ENCODE measurements at places on chromosomes 1 and 21. TPM values are rescaled to one million over a fixed set of nuclear protein-coding genes. Genes with fewer than 3 reads are reported as not detected.

UBR4 gene
- total RNA-seq = 145 TPM

DNA sequence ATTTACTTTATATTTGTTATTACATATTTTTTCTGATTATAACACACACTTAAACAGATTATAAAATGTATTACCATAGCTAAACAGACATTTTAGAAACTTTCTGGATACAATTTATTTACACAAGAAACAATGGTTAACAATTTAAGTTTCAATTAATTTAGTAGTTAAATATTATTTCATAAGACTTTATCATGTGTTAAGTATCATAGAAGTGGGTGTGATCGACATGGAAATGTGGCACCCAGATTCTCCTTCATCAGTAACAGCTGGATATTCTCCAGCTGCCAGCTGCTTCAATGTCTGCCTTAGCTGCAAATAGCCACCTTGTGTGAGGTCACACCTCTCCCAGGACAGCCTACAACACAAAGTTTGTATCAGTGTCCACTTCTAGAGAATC, 97.8 kb downstream of the KCNT2 start:
- no peak for ATAC-seq

DNA sequence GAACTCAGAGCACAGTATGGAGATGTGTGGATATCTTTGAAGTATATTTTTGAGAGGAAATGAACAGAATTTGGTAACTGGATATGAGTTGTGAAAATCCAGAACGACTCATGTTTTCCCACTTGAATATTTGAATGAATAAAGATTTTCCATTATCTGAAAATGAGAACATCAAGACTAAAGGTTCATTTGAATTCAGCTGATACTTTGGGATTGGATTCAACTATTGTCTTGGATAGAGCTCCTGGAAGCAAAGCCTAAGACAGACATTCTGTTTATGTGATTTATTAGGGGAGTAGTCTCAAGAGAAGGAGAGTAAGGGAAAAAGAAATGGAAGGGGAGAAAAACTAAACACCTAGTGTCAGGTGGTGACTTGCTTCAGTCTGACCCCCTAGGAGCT, 256.0 kb upstream of the LYPLAL1 start:
- ATAC-seq = no peak

DCDC2B gene
- total RNA-seq = 0.37 TPM

- ATAC-seq = peak; percentile 90
Measured at GRCh38 chr1:43509740-43510375, 20.8 kb upstream of the PTPRF start.

- no peak for ATAC-seq
Measured at GRCh38 chr1:156999596-157000320, 45.8 kb downstream of the ARHGEF11 start.

- no peak for ATAC-seq
Measured at GRCh38 chr1:229249854-229250644, 20.9 kb upstream of the RAB4A start.

APCS gene
- not detected for total RNA-seq

MOB3C gene
- total RNA-seq = 13.7 TPM

- no peak for ATAC-seq
Measured at GRCh38 chr1:56975446-56975845, 9.6 kb upstream of the C8B start.

DNA sequence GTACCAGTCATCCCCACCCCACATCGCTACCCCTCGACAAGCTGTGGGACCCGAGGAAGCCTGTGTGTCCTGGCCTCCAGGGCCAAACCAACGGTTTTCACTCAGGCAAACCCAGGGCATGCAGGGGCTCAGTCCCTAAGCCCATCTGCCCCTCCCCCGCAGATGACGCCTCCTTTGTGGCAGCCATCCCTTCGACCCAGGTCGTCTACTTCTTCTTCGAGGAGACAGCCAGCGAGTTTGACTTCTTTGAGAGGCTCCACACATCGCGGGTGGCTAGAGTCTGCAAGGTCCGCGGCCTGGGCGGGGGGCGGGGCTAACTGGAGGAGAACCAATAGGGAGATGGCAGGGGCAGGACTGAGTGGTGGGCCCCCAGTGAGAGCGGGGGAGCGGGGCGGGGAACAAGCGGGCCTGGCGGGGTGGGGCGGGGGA, 7.4 kb downstream of the SEMA4A start:
- peak; percentile 62 for ATAC-seq

- peak; percentile 83 for ATAC-seq
Measured at GRCh38 chr21:44920694-44921604, at the start of gene ITGB2. Gene ITGB2 (minus strand): TSS chr21:44920899. CDS start chr21:44910782, 10,117 bp downstream.

DNA sequence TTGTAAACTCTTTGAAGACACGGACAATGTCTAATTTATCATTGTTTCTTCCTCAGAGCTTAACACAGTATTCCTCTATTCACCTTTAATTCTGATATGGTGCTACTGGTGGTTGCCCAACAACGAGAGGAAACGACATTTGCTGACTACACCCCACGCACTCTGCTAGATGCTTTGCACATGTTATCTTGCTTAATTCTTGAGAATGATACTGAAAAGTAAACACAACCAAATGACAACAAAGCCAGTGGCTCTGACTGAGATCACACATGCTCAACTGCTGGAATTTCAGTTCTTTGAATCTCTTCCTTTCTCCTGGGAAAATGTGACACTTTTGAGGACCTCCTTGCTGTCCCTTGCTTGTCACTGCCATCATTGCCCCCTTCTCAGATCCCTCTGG, 37.2 kb upstream of the DDAH1 start:
- ATAC-seq = no peak

- ATAC-seq = no peak
Measured at GRCh38 chr21:29805105-29805504, 134.7 kb downstream of the GRIK1 start.

- no peak for ATAC-seq
Measured at GRCh38 chr1:202376247-202376646, 27.7 kb downstream of the PPP1R12B start.

GRCh38 chr1:21278860-21279845, 11.1 kb downstream of the ECE1 start:
- ATAC-seq = peak; percentile 46

SLC41A1 gene
- 56.8 TPM for total RNA-seq

GRCh38 chr1:14529475-14529874, 69.0 kb upstream of the KAZN start:
- no peak for ATAC-seq

VPS72 gene
- total RNA-seq = 62.2 TPM

GRCh38 chr1:247277191-247277590, 21.3 kb downstream of the VN1R5 start:
- no peak for ATAC-seq

DNA sequence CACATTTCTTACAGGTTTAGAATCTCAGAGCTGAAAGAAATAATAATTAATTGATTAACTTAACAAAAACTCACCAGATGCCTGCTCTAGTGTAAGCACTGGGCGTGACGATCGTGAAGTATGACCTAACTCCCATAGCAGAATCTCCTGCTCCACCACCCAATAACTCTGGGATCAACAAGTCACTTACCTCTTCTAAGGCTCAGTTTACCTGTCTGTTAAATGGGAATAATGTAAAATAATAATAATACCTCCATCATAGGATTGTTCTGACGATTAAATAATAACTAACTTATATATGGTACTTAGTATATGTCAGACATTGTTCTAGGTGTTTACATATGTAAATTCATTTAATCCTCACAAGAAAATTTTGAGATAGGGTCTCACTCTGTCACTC, 24.6 kb downstream of the COA7 start:
- ATAC-seq = no peak

- no peak for ATAC-seq
Measured at GRCh38 chr1:103218821-103219220, 110.5 kb upstream of the COL11A1 start.

DNA sequence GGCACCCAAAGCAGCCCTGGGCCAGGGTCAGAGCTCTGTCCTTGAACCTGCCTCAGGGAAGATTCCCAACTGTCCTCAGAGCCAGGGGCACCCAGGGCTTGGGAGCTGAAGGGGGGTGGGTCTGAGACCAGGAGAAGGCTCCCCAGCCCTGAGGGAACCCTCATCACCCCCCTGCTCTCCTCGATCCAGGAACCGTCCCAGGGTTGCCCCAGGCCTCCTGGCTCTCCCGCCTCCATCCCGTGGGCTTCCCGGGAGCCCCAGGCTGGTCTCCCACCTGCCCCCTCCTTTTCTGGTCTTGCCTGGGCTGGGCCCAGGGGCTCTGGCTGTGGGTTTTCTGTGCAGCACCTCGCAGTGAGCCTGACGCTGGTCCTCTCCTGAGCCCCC, 6.7 kb upstream of the SAMD11 start:
- no peak for ATAC-seq

DNA sequence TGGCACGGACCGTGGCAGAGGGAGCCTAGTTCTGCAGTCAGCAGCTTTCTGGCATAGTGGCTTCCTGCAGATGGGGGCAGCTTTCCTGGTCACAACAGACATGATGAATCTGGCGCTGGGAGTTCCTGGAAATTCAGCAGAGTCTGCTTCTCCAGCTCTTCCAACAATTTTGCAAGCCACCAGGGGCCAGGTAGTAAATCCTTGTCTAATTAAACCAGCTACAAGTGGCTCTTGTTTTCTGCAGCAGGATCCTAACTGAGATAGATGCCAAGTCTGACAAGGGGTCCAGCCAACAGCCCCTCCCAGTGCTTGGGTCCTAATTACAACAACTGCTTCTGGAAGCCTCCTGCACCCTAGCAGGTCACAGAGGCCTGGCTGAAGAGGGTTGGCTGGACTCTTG, 35.8 kb downstream of the TRIM62 start:
- no peak for ATAC-seq

GRCh38 chr1:19325368-19325957, 13.3 kb downstream of the SLC66A1 start:
- no peak for ATAC-seq

ADGRB2 gene
- 4.5 TPM for total RNA-seq

GRCh38 chr1:2399890-2400575, 8.4 kb downstream of the RER1 start:
- ATAC-seq = no peak

- ATAC-seq = no peak
Measured at GRCh38 chr1:208278638-208279037, 34.5 kb upstream of the PLXNA2 start.

- ATAC-seq = no peak
Measured at GRCh38 chr1:66438062-66438461, 95.9 kb upstream of the SGIP1 start.

ALPL gene
- total RNA-seq = not detected

RGS13 gene
- total RNA-seq = not detected

DNA sequence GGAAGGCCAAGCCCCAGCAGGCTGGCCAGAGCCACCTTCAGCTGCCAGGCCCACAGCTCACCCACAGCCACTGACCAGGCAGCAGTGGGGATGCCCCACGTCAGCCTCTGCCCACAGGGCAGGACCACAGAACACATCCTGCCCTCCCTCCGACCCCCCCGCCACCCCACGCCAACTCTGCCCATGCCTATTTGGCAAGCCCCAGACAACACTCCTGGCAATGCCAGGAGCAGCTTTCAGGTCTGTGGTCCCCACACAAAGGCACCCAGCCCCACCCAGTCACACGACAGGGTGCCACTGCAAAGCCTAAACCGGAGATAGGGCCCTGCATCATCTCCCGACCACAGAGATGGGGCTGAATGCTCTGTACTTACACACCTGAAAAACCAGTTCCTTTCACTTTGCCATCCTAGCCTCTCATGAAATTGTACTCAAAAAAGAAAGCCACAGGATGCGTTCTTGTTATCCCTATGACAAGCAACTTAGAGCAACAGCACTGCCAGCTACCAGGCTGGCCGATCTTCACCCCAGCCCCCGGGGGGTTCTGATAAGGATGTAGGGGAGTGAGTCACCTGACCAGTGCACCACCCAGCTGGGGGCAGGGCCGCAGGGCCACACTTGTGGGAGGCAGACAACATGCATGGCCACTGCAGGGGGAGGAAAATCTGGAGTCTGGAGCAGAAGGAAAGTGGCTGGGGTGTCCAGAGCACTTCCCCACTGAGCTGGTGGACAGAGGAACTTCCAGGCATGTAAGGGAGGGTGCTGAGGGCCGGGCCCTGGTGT, 36.2 kb downstream of the UBE2G2 start:
- peak; percentile 85 for ATAC-seq

DNA sequence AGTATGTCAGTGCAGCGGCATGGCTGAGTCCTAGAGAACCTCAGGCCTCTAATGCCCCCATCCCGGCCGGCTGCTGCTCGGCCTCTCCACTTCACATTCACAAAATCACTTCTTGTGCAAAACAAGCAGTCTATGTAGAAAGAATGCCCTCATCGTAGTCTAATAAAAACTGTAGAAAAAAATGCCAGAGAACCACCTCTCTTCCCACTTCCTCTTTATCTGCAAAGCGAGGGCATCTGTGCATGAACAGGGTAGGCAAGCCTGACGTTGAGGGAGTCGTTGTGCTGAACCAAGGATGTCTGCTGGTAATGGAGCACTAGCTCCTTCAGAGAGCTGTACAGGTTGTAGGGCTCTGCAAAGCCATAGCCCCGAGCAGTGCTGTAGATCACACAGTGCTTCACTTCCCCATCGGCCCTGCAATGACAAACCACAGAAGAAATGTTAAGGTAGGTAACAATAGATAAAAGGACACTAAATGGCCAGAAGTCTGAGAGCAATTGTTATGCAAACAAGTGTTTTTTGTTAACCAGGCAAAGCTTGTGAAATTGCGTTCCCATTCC, 88.9 kb downstream of the PIK3R3 start:
- no peak for ATAC-seq

VAMP3 gene
- 24.9 TPM for total RNA-seq

DNA sequence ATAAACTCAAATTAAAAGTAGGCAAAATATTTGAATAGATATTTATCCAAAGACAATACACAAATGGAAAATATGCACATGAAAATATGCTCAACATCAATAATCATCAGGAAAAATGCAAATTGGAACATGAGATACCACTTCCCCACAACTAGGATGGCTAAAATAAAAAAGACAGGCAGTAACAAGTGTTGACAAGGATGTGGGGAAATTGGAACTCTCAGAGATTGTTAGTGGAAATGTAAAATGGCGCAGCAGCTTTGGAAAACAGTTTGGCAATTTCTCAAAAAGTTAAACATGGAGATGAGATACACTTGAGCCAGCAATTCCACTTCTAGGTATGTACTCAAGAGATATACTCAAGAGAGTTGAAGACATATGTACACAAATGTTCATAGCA, 48.8 kb downstream of the NAV1 start:
- ATAC-seq = no peak

SPSB1 gene
- total RNA-seq = 14.4 TPM

- peak; percentile 88 for ATAC-seq
Measured at GRCh38 chr1:66464802-66465201, 69.2 kb upstream of the SGIP1 start.

GRCh38 chr1:85578321-85579295, 2.0 kb upstream of the CCN1 start:
- ATAC-seq = peak; percentile 16

STUM gene
- total RNA-seq = not detected

TRIM67 gene
- not detected for total RNA-seq

- ATAC-seq = no peak
Measured at GRCh38 chr1:118093017-118093416, 92.0 kb downstream of the SPAG17 start.

DNA sequence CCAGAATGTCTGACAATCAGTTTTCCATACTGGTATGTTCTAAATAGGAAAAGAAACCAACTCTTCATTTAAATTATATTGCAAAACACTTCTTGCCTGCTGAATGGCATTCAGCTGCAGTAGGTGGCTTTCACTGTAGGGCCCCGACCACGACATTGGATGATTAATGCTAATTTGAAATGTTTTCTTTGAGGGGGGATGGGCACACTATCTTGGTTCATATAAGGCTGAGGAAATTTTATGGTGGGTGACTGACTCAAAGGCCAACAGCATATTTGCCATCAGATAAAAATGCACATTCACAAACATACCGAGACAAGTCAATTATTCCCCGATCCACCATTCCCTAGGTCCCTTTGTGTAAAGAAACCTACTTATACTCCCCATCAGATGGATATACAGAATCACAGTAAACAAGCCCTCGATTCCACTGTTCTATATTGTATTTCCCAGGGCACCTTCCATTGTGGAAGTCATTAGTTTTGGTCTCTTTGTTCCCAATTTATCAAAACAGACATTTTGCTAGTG, 464.2 kb upstream of the DAB1 start:
- ATAC-seq = no peak

All from activated T-helper 17 cell treated with anti-CD3 and anti-CD28 coated beads, Interleukin-2, amount 50 U/mL, for 72 hours (primary cell).